ENCODE measurements at places on chromosomes 12 and 14. TPM values are rescaled to one million over a fixed set of nuclear protein-coding genes. Genes with fewer than 3 reads are reported as not detected.

- no peak for DNase-seq
Observed at GRCh38 chr12:129696926-129697325, 206.9 kb downstream of the TMEM132D start.

DNA sequence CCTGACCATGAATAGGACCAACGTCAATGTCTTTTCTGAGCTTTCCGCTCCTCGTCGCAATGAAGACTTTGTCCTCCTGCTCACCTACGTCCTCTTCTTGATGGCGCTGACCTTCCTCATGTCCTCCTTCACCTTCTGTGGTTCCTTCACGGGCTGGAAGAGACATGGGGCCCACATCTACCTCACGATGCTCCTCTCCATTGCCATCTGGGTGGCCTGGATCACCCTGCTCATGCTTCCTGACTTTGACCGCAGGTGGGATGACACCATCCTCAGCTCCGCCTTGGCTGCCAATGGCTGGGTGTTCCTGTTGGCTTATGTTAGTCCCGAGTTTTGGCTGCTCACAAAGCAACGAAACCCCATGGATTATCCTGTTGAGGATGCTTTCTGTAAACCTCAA is 17.3 kb downstream of the GPRC5A start:
- DNase-seq = no peak

DNA sequence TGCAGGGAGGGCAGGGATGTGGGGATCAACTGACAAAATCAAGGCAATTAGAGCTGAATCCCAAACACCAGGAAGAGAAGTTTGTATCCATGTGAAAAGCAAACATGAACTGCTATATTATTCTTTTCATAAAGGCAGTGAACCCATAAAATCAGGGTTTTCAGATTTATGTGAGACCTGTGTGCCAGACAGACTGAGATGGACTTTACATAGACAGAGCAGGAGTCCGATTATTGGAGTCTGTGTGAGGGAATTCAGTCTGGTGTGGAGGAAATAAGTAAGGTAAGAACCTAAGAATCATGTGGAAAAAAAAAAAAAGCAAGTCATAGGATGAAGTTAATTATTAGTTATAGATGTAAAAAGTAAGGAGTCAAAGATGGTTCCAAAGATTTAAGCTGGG is 45.1 kb upstream of the SYCP3 start:
- DNase-seq = no peak

DNA sequence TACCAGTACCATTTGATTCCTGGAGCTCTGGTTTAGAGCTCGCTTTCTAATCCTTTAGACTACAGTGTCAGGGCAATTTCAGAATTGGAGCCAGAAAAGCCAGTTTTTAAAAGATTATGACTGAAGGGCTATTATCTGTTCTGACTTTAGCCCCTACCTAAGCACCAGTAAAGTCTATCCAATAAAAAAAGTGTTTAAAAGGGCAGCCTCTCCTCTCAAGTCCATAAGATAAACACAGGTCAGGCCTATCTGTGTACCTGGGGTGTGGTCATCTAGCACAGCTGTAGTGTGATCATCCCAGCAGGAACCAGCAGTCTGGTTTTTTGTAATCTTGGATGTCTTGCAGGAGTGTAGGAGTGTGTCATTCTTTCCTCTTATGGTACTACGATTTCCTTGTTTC is 6.6 kb downstream of the APPL2 start:
- DNase-seq = no peak

- DNase-seq = no peak
Observed at GRCh38 chr12:112122823-112123690, 2.3 kb upstream of the TRAFD1 start.

The TPPP2 gene
- total RNA-seq = not detected

GRCh38 chr12:1620092-1620491 is 8.9 kb upstream of the WNT5B start:
- no peak for DNase-seq
